ENCODE measurements at places on chromosomes 16 and 17. TPM values are rescaled to one million over a fixed set of nuclear protein-coding genes. Genes with fewer than 3 reads are reported as not detected.
A peak's percentile ranks its signal among the peaks of the same experiment; 100 is the strongest.

Gene SPATA32
- total RNA-seq = not detected

Gene TRIM37
- total RNA-seq = 27.7 TPM

Gene CHTF18
- 122 TPM for total RNA-seq

Gene EVPL
- 0.11 TPM for total RNA-seq

Gene ALDH3A1
- total RNA-seq = not detected

Gene PIMREG
- total RNA-seq = 1.6 TPM

Gene RUNDC3A
- total RNA-seq = not detected

DNA sequence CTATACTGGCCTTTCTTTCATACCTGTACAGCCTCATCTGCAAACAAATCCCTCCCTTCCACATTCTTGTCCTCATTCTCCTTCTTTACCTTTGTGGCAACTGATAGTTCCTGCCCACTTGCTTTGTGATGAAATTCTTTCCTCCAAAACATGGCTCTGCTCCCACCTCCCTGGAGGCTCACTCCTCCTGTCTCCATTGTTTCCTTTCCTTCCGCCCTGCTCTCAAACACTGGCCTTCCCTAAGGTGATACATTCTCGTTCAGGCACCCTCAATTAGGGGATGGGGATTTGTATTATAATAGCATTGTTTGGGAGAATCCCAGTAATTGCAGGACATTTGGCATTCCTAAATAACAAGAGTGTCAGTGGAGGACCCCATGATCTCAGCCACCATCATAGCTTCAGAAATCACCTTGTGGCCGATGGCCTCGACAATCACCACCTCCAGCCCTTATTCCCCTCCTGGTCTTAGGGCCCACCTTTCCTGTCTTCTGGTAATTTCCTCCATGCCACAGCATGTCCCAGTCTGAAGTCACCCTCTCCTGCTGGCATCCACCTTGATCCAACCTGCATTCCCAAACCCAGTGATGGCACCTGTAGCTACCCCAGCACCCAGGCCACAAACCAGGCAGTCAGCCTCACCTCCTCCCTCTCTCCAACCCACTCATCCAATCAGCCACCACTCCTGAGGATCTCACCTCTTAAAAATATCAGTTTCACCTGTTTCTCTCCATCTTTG is 7.9 kb downstream of the UNC119 start:
- H3K36me3 ChIP-seq = no peaks in the 10 kb centered on the region
- H3K27ac ChIP-seq = no peak overlapping the region
- H3K4me3 ChIP-seq = no peak overlapping the region

GRCh38 chr17:18331879-18332278 is 16.8 kb downstream of the SMCR8 start:
- peaks cover 12% of the 10 kb centered on the region for H3K4me1 ChIP-seq
- no peak for DNase-seq
- no peaks in the 10 kb centered on the region for H3K27me3 ChIP-seq
- peaks cover 16% of the 10 kb centered on the region for H3K36me3 ChIP-seq

- no peaks in the 10 kb centered on the region for H3K27me3 ChIP-seq
- H3K4me1 ChIP-seq = no peaks in the 10 kb centered on the region
- DNase-seq = no peak
- no peak overlapping the region for H3K4me3 ChIP-seq
- H3K27ac ChIP-seq = no peak overlapping the region
These were observed 119.6 kb downstream of the NPIPB5 start for GRCh38 chr16:22630242-22630641.

DNA sequence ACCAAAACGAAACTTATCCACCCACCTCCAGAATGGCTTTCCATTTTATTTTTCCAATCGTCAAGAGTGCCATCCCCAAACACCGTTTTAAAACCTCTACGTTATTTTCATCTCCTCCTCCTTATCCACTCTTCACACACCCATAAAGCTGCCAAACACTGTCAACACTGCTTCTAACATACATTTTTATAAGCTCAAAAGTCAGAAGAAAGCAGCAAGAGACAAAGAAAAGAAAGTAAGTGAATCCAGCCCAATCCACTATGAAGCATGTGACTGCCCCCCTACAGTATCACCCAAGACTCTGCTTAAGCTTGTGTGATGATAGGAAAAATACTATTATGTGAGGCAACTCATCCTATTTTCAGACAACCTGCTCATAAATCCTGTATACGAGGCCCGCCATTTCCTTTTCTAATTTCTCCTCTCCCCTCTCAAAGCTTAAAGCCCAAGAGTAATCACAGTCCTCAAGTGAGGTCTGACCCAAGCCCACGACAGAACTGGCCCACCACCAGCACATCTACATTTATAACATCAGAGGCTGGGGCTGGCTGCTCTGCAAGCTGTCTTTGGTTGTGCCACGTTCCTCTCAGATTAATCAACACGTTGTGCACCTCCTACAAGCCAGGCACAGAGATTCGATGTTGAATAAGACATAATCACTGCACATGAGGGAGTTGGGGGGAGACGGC is 16.3 kb downstream of the USP31 start:
- no peaks in the 10 kb centered on the region for H3K4me1 ChIP-seq
- no peak overlapping the region for H3K27ac ChIP-seq
- no peak for DNase-seq
- H3K4me3 ChIP-seq = no peak overlapping the region
- no peaks in the 10 kb centered on the region for H3K36me3 ChIP-seq
- H3K27me3 ChIP-seq = no peaks in the 10 kb centered on the region

- no peaks in the 10 kb centered on the region for H3K27me3 ChIP-seq
- H3K27ac ChIP-seq = no peak overlapping the region
- no peak for DNase-seq
- no peaks in the 10 kb centered on the region for H3K36me3 ChIP-seq
- peaks cover 6% of the 10 kb centered on the region for H3K4me1 ChIP-seq
These were observed 432 bp upstream of the SLC46A1 start for GRCh38 chr17:28406473-28406814.

GRCh38 chr16:77711179-77711578 is 11.1 kb upstream of the NUDT7 start:
- DNase-seq = no peak
- H3K36me3 ChIP-seq = no peaks in the 10 kb centered on the region
- H3K27me3 ChIP-seq = peaks cover 2% of the 10 kb centered on the region
- H3K4me1 ChIP-seq = no peaks in the 10 kb centered on the region
- H3K4me3 ChIP-seq = no peak overlapping the region

DNA sequence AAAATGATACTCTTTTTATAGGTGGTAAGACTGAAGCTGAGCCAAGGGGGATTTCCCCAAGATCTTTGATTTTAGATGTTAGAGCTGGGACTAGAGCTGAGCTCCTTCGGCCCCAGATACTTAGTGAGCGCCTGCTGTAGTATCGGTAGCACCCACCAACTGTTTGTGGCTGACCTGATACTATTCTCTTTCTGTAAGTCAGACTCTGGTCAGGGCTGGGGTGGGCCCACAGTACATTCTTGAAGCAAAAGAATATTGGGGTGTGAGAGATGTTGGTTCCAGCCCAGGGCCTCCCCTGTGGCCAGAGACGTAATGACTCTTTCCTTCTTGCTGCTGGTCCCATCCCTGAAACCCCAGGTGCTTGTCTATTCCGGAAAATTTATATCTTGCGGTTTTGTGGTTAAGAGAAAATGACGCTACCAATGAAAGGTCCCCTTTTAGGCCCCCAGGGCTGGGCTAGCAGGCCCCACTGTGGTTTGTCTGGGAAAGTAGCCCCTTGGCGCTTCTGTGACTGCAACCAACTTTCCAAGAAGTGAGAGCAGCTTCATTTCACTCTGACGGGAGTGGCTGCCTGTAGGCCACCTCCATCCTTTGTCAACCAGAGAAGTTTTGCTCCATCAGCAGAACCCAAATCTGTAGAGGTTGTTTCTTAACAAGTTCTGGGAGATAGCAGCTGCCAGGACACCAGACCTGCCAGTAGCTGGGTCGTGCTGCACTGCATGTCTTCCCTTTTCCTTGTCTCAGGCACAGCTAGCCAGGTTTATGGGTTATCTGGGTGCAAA is 86.4 kb upstream of the LGALS9 start:
- H3K36me3 ChIP-seq = no peaks in the 10 kb centered on the region
- peaks cover 16% of the 10 kb centered on the region for H3K4me1 ChIP-seq
- no peak overlapping the region for H3K27ac ChIP-seq
- H3K4me3 ChIP-seq = no peak overlapping the region
- no peak for DNase-seq
- H3K27me3 ChIP-seq = no peaks in the 10 kb centered on the region

GRCh38 chr17:14469971-14470370 is 169.1 kb downstream of the HS3ST3B1 start:
- DNase-seq = no peak
- no peak overlapping the region for H3K4me3 ChIP-seq
- no peaks in the 10 kb centered on the region for H3K36me3 ChIP-seq
- no peak overlapping the region for H3K27ac ChIP-seq

- H3K4me1 ChIP-seq = no peaks in the 10 kb centered on the region
- no peak overlapping the region for H3K27ac ChIP-seq
- no peak for DNase-seq
- H3K36me3 ChIP-seq = no peaks in the 10 kb centered on the region
- no peak overlapping the region for H3K4me3 ChIP-seq
These were observed 10.3 kb upstream of the ABCC12 start for GRCh38 chr16:48165961-48166578.

DNA sequence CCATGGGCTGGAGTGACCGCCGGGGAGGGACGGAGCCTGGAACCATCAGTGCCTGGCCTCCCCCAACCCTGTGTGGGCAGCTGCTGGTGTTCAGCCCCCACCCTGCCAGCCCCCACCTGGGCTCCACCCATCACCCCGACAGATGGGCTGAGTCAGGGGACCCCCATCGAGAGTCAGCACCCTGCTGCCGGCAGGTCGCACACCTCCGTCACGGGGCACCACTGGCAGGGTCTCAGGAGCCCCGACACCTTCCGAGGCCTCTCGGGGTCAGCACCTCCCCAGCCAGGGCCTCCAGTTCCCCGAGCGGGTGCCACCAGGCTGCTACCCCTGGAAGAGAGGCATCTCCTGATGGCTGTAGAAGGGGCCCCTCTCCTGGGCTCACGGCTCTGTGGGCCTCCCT is 38.3 kb upstream of the ACSF3 start:
- no peaks in the 10 kb centered on the region for H3K4me1 ChIP-seq
- no peak overlapping the region for H3K4me3 ChIP-seq
- no peaks in the 10 kb centered on the region for H3K27me3 ChIP-seq
- no peaks in the 10 kb centered on the region for H3K36me3 ChIP-seq
- H3K27ac ChIP-seq = no peak overlapping the region

DNA sequence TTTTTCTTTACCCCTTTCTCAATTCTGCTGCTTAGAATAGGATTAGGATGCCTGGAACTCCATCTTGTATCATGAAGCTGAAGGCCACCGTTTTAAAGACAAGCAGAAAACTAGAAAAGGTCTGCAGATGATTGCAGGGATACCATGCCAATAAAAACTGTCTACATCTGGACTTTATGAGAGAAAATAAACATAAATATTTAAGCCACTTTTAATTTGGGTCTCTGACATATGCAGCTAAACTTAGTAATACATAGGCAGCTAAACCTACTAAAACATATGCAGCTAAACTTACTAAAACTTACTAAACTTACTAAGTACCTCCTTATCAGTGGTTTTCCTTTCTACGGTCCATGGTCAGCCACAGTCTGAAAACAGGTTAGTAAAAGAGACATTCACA is 48.4 kb downstream of the FBXL20 start:
- H3K27ac ChIP-seq = no peak overlapping the region
- no peak overlapping the region for H3K4me3 ChIP-seq
- no peaks in the 10 kb centered on the region for H3K27me3 ChIP-seq
- DNase-seq = no peak
- H3K36me3 ChIP-seq = no peaks in the 10 kb centered on the region

DNA sequence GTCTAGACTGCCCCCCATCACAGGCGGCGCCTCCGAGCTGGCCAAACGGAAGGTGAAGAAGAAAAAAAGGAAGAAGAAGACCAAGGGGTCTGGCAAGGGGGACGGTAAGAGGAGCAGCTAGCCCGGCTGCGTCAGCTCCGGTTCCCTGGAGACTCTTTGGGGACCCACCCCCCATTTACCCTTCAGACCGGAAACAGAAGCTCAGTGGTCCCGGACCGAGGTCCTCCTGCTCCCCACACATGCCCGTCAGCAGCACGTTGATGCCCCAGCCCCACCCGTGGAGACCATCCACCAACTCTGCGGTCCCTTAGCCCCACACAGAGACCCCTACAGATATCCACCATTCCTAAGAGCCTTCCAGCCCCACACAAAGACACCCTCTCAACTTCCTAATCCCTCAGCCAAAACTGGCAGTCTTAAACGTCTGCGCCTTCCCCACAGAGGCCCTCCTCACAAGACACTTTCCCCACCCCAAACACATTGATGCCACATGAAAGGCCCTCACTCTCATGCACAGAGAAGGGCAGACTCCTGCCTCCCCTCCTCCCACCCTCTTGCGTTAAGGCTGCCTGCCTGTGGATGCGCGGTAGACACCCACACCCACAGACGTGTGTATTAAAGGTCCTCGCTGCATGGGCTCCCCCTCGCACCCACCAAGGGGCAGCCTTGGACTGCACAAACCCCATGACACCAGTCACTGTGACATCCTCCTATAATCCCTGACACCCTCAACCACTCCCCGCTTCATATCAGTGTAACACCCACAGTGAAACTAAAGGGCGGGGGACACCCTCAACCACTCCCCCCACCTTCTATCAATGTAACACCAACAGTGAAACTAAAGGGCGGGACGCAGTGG is 58.2 kb upstream of the RPH3AL start:
- H3K36me3 ChIP-seq = no peaks in the 10 kb centered on the region
- H3K4me1 ChIP-seq = peaks cover 57% of the 10 kb centered on the region
- H3K27me3 ChIP-seq = no peaks in the 10 kb centered on the region
- DNase-seq = peak; percentile 90

DNA sequence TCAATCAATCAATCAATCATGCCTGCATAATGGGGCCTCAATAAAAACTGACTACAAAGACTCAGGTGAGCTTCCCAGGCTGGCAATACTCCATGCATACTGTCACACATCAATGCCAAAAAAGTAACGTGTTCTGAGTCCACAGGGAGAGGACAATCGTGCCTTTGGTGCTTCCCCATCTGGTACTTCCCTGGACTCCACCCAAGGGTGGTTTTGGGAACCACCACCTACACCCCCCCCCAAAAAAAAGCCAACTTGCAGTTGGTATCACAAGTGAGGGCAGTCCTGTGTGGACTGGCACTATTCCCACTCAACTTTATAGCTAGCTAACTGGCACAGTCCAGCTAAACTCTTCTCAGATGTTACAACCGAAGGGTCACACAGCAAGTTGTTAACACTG is 3.1 kb downstream of the ZDHHC7 start:
- no peaks in the 10 kb centered on the region for H3K27me3 ChIP-seq
- no peak overlapping the region for H3K4me3 ChIP-seq
- H3K27ac ChIP-seq = no peak overlapping the region
- no peak for DNase-seq
- no peaks in the 10 kb centered on the region for H3K36me3 ChIP-seq
- H3K4me1 ChIP-seq = peaks cover 46% of the 10 kb centered on the region
